ENCODE measurements at places on chromosomes 1 and 21.
A peak's percentile ranks its signal among the peaks of the same experiment; 100 is the strongest.

GRCh38 chr1:87250336-87250735 is 78.3 kb upstream of the LMO4 start:
- DNase-seq: no peak

DNA sequence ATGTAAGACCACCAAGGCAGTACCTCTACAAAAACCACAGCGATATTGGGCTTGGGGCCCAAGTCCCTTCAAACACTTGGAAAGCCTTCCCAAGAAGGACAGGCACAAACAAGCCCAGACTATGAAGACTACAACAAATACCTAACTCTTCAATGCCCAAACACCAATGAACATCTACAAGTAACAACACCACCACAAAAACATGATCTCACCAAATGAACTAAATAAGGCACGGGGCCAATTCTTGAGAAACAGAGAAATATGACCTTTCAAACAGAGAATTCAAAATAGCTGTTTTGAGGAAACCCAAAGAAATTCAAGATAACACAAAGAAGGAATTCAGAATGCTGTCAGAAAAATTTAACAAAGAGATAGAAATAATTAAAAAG is 86.8 kb downstream of the COL24A1 start:
- DNase-seq: no peak

GRCh38 chr1:52976183-52977035 is 49.3 kb downstream of the SCP2 start:
- DNase-seq: no peak

- no peak for DNase-seq
Measured at GRCh38 chr1:238485057-238485911, 594.6 kb upstream of the ZP4 start.

DNA sequence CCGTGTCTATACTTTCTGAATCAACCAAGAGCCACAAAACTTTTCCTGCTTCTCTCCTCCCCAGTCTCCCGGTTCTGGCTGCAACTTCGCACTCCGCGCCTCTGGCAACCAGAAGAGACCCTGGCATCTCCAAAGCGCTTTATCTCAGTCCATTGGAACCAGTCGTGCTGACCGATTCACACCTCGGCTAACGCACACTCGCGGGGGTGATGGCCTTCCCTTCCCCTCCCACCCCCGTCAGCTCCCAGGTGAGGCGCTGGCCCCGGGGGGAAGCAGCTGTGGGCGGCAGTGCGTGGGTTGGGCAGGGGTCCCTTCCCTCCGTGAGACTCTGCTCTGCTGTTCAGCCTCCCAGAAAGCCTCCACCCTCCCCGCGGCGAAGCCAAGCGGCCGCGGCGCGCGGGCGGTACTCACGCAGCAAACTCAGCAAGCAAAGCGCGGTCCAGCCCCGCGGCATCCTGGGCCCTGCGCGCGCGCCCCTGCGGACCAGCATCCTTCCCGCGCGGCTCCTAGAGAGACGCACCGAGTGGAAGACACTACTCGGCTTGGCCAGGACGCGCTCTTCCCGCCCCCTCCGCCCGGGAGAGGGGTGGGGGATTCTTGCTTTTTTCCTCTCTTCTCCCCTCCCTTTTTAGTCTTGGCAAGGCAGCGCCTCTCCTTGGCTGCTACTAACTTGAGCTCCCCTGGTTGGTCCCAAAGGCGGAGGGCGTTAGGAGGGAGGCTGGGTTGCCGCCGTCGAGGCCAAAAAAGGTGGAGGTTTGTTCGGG is at the start of gene CD34:
Gene CD34, minus strand, starts transcription at position 535 of the 764 bp plus-strand sequence. Its CDS starts 45 bp downstream, at position 490.
- DNase-seq: peak; percentile 7

DNA sequence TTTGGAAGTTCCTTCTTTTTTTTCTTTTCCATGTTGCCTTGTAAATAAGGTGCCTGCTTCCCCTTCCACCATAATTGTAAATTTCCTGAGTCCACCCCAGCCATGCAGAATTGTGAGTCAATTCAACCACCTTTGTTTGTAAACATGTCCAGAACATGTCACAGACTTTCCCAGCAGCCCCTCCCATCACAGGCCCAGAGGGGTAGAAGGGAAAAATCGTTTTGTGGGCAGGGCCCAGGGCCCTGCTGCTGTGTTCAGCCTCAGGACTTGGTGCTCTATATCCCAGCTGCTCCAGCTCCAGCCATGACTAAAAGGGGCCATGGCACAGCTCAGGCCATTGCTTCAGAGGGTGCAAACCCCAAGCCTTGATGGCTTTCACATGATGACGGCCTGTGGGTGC is 384.6 kb upstream of the NCAM2 start:
- no peak for DNase-seq

Data from stimulated activated CD4-positive, alpha-beta T cell treated with anti-CD3 and anti-CD28 coated beads, Interleukin-1b, Interleukin-23, amount 100 ng/mL, for 48 hours (primary cell).